Naive B cell (primary cell): ENCODE measurements at places on chromosomes 2 and 18.

- no peak for DNase-seq
Observed at GRCh38 chr18:70431203-70431624, 142.4 kb downstream of the SOCS6 start.

DNA sequence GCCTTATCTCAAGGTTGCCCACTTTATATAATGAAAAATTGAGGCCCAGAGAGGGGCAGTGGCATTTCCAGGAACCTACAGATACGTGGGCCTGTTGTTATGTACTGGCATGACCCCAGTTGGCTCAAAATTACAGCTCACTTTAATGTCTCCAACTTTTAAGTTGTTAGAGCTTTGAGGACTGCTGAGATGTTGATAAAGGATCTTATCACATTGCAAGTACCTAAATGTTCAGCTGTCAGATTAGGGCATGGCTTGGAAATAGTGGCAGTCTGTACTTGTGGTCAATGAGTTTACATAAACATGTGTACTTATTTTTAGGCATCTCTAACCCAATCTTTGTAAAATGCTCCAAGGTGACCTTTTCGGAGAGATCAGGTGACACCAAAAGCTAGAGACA is 14.6 kb downstream of the SLC4A5 start:
- no peak for DNase-seq

- DNase-seq, result no peak
Observed at GRCh38 chr2:62435720-62436119, 70.3 kb downstream of the TMEM17 start.

DNA sequence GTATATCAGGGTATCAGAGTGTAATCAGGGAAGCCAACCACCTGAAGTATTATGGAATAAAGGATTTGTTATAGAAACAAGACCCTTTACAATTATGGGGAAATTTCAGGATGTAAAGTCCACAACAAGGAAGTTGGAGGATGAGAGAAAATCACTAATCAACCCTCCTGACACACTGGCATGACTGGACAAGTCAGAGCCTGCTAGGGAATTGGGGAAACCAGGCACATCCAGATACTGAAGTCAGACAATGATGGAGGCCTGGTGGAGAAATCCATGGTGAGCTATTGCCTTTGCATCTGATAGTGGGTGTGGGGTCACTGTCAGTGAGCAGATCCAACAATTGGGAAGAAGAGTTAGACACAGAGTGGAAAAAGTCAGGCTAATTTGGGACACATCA is 158.8 kb upstream of the FBXO11 start:
- no peak for DNase-seq

DNA sequence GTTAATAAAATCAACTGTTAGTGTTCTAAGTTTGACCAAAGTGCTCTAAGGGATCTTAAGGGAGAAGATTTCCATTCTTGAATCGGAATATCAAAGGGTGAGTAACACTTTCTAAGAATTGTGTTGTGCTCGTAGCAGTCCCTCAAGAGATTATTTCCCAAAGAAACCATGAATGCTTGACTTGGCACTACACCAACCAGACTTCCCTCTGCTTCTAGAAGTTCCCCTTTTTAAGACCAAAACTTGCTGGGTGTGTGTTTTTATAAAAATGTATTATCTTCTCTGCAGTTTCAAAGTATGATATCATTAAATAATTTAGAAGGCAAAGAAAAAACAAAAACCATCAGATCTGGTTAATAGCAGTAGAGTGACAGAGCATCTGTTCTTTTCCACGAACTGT is 522.0 kb upstream of the FAM98A start:
- DNase-seq, result no peak

GRCh38 chr18:44887227-44887631 is 206.5 kb downstream of the SETBP1 start:
- DNase-seq, result no peak

- no peak for DNase-seq
Observed at GRCh38 chr2:212173331-212173730, 365.3 kb downstream of the ERBB4 start.
